ENCODE measurements at places on chromosomes 7 and 10. TPM values are rescaled to one million over a fixed set of nuclear protein-coding genes. Genes with fewer than 3 reads are reported as not detected.

DNA sequence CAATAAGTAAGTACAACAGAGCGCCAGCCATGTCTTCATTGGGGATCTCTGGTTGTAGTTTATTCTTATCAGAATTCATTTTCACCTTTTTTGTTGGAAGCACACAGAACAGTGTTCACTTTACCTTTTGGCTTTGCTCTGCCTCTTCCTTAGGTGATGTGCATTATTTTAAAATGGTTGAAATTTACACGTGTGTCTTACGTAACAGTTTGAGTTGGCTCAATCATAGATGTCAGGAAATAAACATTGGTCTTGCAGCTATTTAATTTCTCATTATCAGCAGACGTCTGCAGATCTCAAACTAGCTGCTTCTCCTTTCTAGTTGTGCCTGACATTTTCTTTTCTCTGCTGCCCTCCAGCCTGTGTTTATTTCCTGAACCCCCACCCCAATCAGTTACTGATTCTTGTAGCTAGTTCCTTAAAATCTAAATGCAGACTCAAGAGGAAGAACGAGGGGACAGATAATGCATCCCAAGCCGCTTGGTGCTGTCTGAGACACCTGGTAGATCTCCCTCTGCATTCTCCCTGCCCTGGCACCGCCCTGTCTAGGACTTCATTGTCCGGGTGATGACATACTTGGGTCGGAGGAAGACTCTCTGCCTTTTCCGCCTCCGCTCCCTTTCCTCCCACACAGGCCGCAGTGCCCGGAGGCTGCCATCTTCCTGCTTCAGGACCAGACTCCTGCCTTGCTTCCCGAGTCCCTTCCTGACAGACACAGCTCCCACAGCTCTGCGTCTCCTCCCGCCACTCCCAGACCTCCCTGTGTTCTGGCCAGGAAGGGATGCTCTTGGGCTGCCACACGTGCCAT, 108.2 kb downstream of the ANKRD61 start:
- no peaks in the 10 kb centered on the region for H3K27me3 ChIP-seq
- peaks cover 54% of the 10 kb centered on the region for H3K36me3 ChIP-seq
- no peak for DNase-seq
- H3K27ac ChIP-seq: no peak overlapping the region
- H3K4me3 ChIP-seq: no peak overlapping the region

- no peaks in the 10 kb centered on the region for H3K36me3 ChIP-seq
- no peak overlapping the region for H3K27ac ChIP-seq
- DNase-seq: no peak
Measured at GRCh38 chr10:25245165-25245564, 70.4 kb downstream of the GPR158 start.

GRCh38 chr10:36038316-36038955, 396.3 kb upstream of the FZD8 start:
- no peak for DNase-seq
- no peaks in the 10 kb centered on the region for H3K36me3 ChIP-seq
- no peak overlapping the region for H3K4me3 ChIP-seq
- H3K4me1 ChIP-seq: no peaks in the 10 kb centered on the region
- no peak overlapping the region for H3K27ac ChIP-seq
- no peaks in the 10 kb centered on the region for H3K27me3 ChIP-seq

DNA sequence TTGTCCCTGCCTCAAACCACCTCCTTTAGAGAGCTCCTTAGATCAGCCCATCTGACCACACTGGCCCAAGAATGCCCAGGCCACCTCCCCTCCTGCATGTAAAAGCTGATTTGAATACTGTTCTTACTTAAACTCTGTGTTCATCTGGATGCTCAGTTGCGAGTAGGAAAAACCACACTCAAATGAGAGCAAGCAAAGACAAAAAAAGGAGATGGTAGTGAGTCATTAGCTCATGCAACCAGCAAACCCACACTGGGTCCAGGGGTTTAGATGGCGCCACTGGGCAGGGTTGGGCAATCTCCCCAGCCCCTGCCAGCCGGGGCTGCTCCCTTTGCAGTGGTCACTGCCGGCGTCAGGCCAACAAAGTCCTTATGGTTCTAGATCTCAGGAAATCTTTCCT, 32.7 kb downstream of the TSPAN15 start:
- H3K4me1 ChIP-seq: no peaks in the 10 kb centered on the region
- no peak for DNase-seq
- no peaks in the 10 kb centered on the region for H3K36me3 ChIP-seq

DNA sequence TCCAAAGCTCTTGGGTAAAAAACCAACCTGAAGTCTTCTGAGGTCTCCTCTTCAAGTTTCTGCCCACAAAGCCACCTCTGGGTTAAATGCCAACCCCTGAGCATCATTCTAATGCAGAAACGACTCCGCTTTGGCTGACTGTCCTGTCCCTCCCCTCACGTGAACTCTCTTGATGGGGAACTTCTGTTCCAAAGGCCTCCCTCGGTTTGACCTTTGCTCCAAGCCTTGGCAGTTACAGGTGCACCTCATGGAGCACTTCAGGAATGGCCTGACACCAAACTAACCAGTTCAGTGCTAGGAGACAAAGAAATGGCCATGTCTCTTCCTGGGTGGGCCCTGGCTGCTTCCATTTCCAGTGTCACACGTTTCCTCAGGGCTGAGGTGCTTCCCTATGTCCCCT, 20.0 kb downstream of the CAMK2G start:
- peaks cover 28% of the 10 kb centered on the region for H3K4me1 ChIP-seq
- no peak for DNase-seq
- peaks cover 69% of the 10 kb centered on the region for H3K36me3 ChIP-seq
- no peak overlapping the region for H3K4me3 ChIP-seq
- no peak overlapping the region for H3K27ac ChIP-seq
- no peaks in the 10 kb centered on the region for H3K27me3 ChIP-seq

DNA sequence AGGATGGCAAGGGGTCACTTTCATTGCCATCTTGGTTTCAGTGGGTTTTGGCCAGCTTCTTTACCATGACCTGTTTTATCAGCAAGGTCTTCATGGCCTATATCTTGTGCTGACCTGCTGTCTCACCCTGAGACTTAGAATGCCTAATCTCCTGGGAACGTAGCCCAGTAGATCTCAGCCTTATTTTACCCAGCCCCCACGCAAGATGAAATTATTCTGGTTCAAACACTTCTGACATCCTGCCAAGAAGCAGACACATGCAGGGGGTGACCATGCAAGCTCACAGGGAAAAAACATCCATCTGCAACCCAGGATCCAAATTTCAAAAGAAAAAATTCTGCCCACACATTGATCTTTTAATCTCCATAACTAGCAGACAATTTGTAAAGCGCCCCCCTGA, 88.4 kb upstream of the EEPD1 start:
- H3K27me3 ChIP-seq: no peaks in the 10 kb centered on the region
- H3K36me3 ChIP-seq: no peaks in the 10 kb centered on the region
- no peak overlapping the region for H3K4me3 ChIP-seq
- H3K27ac ChIP-seq: no peak overlapping the region
- H3K4me1 ChIP-seq: no peaks in the 10 kb centered on the region

GRCh38 chr7:1100386-1100785, 12.5 kb downstream of the GPER1 start:
- DNase-seq: no peak
- peaks cover 6% of the 10 kb centered on the region for H3K4me1 ChIP-seq
- H3K36me3 ChIP-seq: no peaks in the 10 kb centered on the region

DNA sequence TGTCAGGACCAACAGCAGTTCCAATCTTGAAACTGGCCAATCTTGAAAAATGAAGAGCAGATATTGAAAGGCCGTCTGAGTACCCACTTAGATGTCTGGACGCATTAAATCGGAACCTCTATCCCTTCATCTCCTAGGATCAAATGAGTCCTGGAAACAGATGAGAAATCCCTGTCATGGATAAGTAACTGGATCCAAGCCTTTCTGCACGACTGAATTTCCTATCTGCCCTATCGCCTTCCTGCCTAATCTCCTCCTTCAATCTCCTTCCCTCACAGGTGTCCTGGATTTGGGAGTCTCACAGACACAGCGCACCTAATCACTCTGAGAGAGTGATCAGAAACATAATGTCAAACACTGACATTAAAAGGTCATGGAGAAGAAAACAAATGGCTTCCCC, 245.2 kb upstream of the PRSS58 start:
- no peak overlapping the region for H3K4me3 ChIP-seq
- no peak overlapping the region for H3K27ac ChIP-seq
- H3K4me1 ChIP-seq: peaks cover 14% of the 10 kb centered on the region
- no peak for DNase-seq

GRCh38 chr10:3811291-3811870, 26.4 kb upstream of the KLF6 start:
- peak overlapping the region; percentile 99 for H3K27ac ChIP-seq
- no peaks in the 10 kb centered on the region for H3K36me3 ChIP-seq
- peaks cover 55% of the 10 kb centered on the region for H3K4me1 ChIP-seq

GRCh38 chr10:75086278-75086934, 25.1 kb upstream of the SAMD8 start:
- no peaks in the 10 kb centered on the region for H3K36me3 ChIP-seq
- H3K27me3 ChIP-seq: no peaks in the 10 kb centered on the region
- no peak overlapping the region for H3K27ac ChIP-seq
- no peak overlapping the region for H3K4me3 ChIP-seq

- DNase-seq: no peak
- H3K36me3 ChIP-seq: no peaks in the 10 kb centered on the region
- peaks cover 32% of the 10 kb centered on the region for H3K4me1 ChIP-seq
- H3K27me3 ChIP-seq: no peaks in the 10 kb centered on the region
Measured at GRCh38 chr7:94511718-94512117, 2.1 kb downstream of the CASD1 start.

GRCh38 chr7:778968-779451, 51.9 kb upstream of the PRKAR1B start:
- DNase-seq: no peak
- H3K4me3 ChIP-seq: no peak overlapping the region
- no peaks in the 10 kb centered on the region for H3K4me1 ChIP-seq
- H3K27ac ChIP-seq: no peak overlapping the region
- H3K36me3 ChIP-seq: peaks cover 2% of the 10 kb centered on the region

Gene BTBD16
- not detected for total RNA-seq

Data from CD4-positive, CD25-positive, alpha-beta regulatory T cell (primary cell).